ENCODE measurements at places on chromosomes 11 and 22. TPM values are rescaled to one million over a fixed set of nuclear protein-coding genes. Genes with fewer than 3 reads are reported as not detected.

DNA sequence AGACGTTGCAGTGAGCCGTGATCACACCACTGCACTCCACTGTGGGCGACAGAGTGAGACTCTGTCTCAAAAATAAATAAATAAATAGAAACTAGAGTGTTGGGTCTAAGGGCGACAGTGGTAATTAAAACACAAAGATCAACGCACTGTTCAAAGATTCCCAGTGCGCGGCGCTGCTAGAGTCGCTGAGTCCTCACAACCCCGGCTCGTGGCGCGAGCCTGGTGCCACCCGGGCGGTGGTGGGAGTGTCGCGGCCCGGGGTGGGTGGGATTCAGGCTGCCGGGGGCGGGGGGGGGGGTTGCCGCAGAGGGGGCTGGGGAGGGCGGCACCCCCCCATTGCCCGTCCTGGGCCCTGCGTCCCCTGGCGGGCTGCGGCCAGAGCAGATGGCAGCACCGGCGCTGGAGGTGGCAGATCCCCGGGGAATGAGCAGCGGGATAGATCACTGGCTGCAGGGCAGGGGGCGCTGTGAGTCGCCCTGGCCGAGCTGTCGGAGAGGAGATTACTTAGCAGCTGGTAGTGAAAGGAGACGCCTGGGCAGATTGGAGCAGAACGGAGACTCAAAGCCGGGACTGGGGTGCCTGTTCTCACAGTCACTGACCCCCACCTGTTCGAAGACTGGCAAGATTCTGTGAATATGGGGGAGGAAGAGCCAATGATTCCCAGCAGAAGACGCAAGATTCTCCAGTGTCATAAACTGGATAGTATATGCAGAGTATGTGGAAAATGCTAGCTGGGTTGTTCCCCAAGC, 30.2 kb upstream of the APOBEC3A start:
- peak; percentile 85 for DNase-seq

DNA sequence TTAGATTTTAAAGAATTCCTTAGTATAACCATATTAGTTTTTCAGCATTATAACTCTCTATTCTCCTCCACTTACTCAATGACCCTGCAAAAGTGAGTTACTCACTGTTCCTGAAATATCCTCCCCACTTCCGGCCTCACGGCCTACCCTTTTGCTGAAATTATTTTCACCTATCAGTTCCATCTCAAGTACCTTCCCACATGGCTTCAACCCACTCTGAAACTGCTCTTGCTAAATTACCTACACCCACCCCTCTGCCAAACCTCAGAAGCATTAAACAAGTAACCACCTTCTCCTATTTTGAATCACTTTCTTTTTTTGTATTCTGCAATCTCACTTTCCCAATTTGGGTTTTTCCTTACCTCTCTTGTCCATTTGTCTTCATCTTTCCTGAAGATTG, 37.7 kb downstream of the OR5P2 start:
- DNase-seq, result no peak

DNA sequence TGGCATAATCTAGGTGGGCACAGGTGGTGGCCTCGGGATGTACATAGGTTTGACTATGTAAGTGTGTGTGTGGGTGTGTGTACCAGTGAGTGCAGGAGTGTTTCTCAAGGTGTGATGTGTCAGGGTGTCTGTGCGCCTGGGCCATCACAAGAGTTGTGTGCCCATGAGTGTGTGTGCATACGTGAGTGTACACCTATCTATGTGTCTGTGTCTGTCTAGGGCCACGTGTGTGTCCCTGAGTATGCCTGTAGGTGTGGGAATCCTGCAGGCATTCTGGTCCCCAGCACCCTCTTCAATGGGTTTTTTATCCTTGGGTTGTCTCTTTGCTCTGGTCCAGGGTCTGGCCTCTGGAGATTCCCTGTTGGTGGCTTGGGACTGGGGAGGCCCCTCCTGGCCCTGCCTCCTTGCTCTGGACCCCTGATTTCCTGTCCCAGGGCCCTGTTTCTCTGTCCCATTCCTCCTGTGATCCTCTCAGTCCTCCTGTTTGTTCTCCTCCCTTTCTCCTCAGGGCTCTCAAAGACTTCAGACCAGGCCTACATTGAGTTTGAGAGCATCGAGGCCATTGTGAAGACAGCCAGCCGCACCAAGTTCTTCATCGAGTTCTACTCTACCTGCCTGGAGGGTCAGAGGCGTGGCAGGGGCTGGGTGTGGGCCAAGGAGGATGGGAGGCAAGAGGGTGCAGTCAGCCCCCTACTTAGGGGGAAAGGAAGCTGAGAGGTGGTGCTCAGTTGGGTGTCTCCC, 9.4 kb downstream of the INPPL1 start:
- DNase-seq, result no peak

DNA sequence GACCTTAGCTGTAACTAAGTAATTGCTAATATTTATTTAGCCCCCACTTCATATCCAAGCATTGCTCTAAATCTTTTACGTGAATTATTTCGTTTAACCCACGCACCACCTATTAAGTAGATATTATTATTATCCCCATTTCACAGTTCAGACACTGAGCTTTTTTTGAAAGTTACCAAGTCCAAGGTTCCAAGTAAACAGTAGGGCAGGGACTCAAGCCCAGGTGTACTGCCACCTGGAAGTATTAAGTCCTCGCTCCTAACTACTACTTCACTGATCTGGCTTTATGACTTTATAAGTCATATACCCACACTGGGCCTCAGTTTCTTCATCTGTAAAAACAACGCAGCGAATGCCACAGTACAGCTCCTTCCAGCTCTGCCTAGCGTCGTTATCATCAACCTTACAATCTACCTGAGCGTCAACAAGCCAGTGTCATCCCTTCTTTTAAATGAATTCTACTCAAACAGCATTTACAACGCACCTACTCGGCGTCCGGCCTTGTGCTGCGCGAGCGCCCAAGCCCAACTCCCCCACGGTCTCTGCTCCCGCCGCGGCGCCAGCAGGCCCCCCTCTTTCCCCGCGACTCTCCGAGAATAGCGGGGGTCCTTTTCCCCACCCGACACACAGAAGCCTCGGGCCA, 624 bp downstream of the TMEM41B start:
- DNase-seq, result no peak

The SCT gene
- total RNA-seq, result not detected

The CNIH2 gene
- not detected for total RNA-seq

- DNase-seq, result no peak
Observed at GRCh38 chr11:76512851-76513653, 68.2 kb downstream of the EMSY start.

DNA sequence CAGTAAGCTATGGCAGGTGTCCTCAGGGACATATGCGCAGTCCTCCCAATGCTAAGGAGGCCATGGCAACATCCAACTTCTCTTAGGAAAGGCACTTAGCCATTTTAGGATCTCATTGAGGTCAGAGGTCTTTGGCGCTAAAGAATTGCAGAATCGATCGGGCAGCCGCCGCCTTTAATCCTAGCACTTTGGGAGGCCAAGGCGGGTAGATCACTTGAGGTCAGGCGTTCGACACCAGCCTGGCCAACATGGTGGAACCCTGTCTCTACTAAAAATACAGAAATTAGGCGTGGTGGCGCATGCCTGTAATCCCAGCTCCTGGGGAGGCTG, 1.2 kb upstream of the CHID1 start:
- no peak for DNase-seq

- no peak for DNase-seq
Observed at GRCh38 chr11:34911676-34912075, 4.5 kb downstream of the APIP start.

DNA sequence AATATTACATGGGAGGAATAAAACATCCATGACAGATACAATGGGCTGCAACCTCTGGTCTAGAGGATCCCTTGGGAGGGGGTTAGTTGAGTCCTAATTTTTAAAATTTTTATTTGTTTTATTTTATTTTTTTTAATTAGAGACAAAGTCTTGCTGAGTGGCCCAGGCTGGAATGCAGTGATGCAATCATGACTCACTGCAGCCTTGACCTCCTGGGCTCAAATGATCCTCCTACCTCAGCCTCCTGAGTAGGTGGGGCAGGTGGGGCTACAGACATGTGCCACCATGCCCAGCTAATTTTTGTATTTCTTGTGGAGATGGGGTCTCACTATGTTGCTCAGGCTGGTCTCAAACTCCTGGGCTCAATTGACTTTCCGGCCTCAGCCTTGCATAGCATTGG, 43.1 kb downstream of the FDX1 start:
- DNase-seq, result no peak

DNA sequence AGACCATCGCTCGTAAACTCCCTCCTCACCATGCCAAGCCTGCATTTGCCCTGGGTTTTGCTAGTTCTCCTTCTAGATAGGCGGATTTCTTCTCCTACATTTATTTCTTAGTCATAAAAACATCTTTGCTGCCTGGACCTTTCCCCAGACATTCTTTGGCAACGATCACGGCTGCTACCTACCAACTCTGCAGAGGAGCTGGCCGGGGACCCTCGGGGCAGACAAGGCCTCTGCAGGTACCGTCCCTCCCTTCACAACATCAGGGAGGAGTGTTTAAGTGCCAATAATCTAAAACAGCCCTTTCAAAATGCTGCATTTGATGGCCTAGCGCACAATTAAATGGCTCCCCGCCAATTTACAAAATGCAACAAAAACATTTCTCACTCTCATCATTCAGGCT, 34.4 kb downstream of the BRD1 start:
- DNase-seq, result no peak

GRCh38 chr11:6354651-6355485, 34.6 kb upstream of the CAVIN3 start:
- no peak for DNase-seq

The CREB3L1 gene
- 69.2 TPM for total RNA-seq

DNA sequence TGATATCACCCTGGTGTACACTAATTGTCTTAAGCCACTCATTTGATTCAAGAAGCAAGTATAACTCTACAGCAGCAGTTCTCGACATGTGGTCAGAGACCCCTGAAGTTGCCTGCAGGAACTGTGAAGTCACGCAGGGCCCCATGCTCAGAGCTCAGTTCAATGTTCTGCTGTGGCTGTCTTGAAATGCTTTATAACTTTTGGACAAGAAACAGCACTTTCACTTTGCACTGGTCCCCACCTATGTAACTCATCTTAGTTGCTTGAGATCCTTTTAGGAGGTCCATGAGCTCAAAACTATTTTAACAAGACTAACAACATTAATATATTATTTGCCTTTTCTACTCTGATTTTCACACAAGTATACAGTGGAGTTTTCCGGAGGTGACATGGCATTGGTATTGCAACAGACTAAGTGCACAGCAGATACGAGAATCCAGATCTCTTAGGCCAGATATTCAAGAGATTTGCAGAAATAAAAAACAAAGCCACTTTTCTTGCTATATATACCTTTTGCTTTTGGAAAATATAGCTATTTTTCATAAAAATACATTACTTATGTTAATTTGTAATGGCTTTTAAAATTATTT, 64.8 kb downstream of the PRR5L start:
- DNase-seq, result no peak
